Thoracic aorta (tissue), 2 donors: ENCODE measurements at places on chromosomes 11 and 22.

- no peak for DNase-seq
Observed at GRCh38 chr11:95795627-95796295, 5.5 kb downstream of the CEP57 start.

- no peak for DNase-seq
Observed at GRCh38 chr11:87463486-87464102, 425.9 kb downstream of the TMEM135 start.

DNA sequence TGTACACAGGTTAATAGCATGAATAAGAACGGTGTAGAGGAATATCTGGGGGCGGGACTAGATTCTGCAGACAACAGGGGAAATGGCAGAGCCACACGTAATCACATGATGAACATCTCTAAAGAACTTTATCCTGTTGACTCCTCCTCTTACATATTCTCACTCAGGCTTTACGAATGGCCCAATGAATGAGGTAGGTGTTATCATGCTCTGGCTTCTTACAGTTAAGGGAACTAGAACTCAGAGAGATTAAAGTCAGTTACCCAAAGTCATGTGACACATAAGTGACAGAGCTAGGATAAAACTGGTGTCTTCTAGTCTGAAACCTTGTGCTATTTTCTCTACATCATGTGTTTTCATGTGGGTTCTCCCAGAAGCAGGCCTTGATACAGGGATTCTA, 49.0 kb upstream of the BMAL1 start:
- DNase-seq: no peak

DNA sequence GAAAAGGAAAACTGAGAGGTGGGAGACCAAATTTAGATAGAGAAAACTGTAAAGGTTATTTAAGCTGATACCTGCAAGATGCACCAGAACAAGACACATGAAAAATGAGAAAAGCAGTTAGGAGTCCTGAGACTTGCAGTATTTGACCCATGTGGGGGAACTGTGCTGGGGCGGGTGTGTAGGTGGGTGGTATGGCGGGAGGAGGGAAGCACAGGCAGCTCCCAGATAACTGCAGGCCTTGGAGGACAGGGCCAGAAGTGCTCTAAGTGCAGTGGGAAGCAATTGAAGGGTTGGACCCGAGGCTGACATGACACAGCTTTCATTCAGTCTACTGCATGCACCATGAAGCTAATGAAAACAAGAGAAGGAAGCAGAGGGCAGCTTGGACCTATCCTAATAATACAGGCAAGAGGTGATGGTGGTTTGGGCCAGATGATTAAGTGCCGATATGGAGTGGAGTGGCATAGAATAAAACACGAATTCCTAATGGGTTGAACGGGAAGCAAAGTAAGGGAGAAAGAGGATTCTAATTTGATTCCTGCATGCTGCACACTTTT, 48.0 kb upstream of the ANO3 start:
- DNase-seq: no peak

DNA sequence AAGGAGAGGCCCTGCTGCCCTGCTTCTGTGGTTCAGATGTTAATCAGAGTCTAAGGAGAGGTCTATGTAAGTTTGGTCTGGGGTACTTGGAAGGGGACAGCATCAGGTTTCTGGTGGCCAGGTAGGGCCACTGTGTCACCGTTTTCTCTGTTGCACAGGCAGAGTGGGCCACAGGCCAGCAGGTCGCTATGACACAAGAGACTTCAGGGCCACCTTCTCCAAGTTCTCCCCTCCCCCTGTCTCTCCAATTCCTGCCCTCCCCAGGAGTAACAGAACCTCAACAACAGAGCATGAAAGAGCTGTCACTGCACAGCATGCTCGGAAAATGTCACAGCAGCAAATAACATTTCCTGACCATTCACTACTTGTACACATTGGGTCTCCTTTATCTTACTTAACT, 58.6 kb downstream of the MPPED2 start:
- DNase-seq: no peak

DNA sequence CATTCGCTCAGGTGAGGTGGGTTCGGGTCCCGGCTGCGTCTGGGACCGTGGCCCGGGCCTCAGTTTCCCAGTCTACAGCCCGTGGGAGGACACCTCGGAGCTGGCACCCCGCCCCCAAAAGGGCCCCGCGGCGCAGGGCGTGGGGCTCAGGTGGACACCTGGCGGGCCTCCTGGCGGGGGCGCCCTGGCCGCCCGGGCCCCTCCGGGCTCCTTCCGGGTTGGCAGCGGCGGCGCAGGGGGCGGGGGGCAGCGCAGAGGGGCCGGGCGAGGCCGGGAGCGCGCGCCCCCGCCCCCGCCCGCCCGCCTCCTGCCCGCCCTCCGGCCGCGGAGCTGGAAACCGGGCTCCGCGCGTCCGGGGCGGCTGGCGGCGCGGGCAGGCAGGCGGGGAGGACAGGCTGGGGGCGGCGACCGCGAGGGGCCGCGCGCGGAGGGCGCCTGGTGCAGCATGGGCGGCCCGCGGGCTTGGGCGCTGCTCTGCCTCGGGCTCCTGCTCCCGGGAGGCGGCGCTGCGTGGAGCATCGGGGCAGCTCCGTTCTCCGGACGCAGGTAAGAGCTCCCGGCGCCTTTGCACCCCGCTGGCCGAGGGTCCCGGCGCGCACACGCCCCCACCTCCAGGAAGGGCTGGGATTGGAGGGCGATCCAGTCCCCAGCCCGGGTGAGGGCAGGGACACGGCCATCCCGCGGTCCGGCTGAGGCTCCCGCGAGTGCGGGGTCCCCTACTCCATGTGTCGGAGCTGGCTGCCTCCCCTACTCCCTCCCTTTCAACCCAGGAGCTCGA, at the start of gene EMID1:
Gene EMID1, plus strand, starts transcription at position 303 of the 778 bp plus-strand sequence. Its CDS starts 143 bp downstream, at position 446.
- DNase-seq: no peak

DNA sequence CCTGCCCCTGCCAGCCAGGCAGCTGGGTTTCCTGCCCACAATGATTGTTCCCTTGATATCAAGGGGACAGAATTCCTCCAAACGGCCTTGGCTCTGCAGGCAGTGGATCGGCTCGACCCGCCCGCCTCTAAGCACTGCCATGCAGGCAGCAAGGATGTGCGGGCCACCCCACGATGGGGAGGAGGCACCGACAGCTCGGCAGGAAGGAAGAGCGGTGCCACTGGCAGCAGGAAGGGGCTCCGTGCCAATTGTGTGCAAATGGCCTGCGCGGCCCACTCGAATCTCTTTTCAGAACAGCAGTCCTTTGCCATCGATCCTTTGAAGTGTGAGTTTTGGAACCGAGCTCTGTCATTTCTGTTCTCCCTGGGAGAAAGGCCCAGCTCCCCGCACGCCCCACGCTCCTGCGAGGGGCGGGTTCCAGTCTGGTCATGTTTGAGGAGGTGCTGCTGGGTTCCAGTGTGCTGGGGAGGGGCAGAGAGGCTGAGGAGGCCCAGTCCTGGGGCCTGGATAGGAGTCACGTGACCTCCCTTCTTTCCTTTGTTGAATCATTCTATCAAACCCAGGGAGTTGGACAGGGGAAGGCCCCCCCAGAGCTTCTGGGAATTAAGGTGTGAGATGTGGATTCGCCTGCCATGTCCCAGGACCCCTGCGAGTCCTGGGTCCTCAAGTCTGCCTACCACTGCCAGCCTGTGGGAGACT, 406.0 kb downstream of the CTTN start:
- no peak for DNase-seq

- DNase-seq: no peak
Observed at GRCh38 chr22:50606946-50607658, 6.5 kb downstream of the MAPK8IP2 start.

- DNase-seq: no peak
Observed at GRCh38 chr11:82610671-82611070, 123.0 kb downstream of the FAM181B start.

DNA sequence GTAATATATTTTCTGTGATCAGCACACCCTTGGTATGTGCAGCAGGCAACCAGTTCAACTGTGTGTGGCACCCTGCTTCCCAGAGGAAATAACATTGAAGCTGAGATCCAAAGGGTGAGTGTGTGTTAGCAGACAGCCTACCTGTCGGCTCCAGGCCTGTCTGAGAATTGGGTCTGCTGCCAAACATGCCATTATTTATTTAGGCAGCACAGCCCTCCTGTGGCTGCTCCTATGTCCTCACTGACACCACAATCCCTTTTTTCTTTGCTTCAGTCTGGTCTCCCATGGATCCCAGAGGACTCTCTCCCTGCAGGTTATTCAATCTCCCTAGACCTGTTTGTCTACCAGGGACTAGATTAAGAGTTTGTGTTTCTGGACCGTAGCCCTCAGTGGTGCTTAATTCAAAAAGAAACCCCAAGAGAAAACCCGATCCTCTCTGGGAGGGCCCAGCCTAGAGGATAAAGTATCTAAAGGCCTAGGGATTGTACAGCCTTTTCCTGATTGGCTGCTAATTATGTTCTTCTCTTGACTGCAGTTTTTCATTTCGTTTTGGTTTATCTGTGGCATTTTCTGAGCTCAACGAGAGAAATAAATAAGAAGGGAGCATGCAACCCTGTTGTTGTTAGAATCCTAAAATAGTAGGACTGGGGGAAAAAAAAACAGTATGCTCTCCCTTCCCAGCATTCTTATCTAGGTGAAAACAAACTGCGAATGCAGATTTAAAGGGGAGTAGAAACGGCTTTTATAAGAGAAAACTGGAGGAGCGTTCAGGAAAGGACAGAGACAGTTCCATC, 24.1 kb downstream of the KCNE3 start:
- no peak for DNase-seq

DNA sequence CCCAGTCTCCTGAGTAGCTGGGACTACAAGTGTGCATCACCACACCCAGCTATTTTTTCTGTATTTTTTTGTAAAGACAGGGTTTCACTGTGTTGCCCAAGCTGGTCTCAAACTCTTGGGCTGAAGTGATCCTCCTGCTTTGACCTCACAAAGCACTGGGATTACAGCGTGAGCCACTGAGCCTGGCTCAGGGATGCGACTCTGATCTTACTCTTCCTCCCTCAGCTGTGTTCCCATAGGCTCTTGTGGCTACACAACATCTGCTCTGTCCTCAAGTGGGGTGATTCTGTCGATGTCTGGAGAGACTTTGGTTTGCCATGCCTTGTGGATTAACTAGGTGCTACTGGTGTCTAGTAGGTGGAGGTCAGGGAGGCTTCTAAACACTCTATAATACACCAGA, 127.0 kb upstream of the SERPIND1 start:
- DNase-seq: no peak

GRCh38 chr22:38623351-38623750, 32.8 kb downstream of the FAM227A start:
- DNase-seq: no peak

- DNase-seq: no peak
Observed at GRCh38 chr11:119696378-119697222, 32.4 kb downstream of the NECTIN1 start.

DNA sequence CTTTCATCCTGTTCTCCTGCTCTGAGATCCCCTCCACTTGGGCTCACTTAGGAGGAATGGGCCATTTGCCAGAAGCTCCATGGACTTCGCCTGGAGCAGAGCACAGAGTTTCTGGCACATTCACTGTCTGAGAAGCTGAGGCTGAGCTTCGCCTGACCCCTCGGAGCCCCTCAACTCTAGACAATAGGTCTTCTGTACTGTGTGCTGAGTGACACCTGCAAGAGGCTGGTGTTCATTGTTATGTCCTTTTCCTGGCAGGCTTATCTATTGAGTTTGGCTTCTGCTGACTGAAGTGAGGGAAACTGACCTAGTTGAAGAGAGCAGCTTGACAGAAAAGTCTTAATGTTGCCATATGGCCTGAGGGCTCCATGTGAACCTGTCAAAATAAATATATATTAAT, 124.3 kb downstream of the EHF start:
- DNase-seq: no peak

- no peak for DNase-seq
Observed at GRCh38 chr11:76783294-76783895, at the start of gene TSKU. Gene TSKU, plus strand, starts transcription at chr11:76783356. Its CDS starts 12,261 bp downstream, at chr11:76795617.

GRCh38 chr11:101521821-101522220, 62.0 kb downstream of the TRPC6 start:
- DNase-seq: no peak

GRCh38 chr11:44463751-44464150, 101.7 kb upstream of the CD82 start:
- DNase-seq: no peak

DNA sequence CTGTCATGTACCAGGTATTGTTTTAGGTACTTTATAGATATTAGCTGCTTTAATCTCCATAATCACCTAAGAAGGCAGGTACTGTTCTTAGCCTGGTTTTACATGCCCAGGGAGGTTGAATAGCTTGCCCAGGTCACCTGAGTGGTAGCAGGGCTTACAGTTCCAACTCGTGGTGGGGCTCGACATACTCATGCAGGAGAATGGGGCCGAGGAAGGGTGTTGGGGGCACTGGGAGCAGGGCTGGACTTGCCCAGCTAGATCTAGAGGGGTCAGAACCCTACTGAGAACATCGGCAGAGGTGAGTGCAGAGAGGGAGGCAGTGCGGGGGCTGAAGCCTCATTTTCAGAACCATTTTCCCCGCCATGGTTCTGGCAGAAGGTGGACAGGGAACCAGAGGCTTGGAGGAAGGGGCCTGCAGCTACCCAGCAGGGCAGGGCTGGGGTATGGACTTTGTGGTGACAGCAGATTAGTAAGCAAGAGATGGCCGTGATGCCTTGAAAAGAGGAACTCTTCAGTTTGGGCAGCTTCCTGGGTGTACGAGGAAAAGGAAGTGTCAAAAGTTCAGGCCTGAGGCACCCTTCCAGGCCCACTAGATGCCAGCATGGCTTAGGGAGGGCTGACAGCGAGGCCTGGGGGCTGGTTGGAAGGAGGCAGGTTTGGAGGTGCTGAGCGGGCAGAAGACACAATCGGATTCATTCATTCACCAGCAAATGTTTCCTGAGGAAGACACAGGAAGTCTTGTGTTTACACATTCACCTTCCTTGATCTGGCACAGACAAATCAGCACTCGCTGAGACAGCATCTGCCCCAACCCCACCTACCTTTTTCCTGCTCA, 54.7 kb upstream of the LYVE1 start:
- DNase-seq: no peak

GRCh38 chr11:64673279-64673678, 49.7 kb downstream of the NRXN2 start:
- DNase-seq: no peak

GRCh38 chr11:45025716-45026492, 75.2 kb upstream of the TP53I11 start:
- no peak for DNase-seq

DNA sequence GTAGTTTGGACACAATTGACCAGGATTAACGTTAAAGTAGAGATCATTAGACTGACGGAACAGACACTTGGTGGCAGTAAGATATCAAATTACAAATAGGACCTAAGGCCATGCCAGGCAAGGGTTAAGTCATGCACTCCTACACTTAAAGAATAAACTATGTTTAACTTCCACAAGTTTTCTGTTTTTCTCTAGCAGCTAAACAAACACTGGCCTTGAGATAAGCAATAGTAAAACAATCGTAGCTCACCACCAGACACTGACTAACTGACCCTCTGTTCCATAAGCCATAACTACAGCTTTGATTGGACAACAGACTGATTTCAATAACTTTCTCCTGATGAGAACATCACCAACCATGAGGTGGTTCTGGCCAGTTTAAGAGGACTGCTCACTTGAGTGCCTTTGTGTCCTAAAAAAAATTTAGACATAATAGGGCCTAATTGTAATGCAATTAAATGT, 2.0 kb upstream of the CEP126 start:
- no peak for DNase-seq

DNA sequence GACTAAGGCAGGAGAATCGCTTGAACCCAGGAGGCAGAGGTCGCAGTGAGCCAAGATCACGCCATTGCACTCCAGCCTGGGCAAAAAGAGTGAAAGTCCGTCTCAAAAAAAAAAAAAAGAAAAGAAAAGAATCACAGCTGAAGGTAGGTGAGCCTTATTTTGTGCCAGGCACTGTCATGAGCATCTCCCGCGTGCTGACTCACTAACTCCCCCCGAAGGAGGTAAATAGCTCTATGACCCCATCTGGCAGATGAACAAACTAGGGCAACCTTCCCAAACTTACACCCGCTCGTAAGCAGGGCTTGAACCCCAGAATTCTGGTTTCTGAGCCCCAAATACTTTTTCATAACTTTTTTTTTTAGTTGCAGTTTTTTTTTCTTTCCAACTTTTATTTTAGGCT, 60.3 kb downstream of the ANO1 start:
- DNase-seq: no peak
